ENCODE measurements at places on chromosomes 1 and 21. TPM values are rescaled to one million over a fixed set of nuclear protein-coding genes. Genes with fewer than 3 reads are reported as not detected.

The CACYBP gene
- total RNA-seq = 159 TPM

The KIAA0040 gene
- 0.56 TPM for total RNA-seq

The CHRM3 gene
- total RNA-seq = not detected

The YOD1 gene
- 7.8 TPM for total RNA-seq

The IRF6 gene
- total RNA-seq = 0.05 TPM

The SERINC2 gene
- total RNA-seq = 28.7 TPM

The PALMD gene
- total RNA-seq = 0.11 TPM

The DYNLT5 gene
- not detected for total RNA-seq

The F11R gene
- 45.7 TPM for total RNA-seq

The CRYBG2 gene
- 0.90 TPM for total RNA-seq

The LEFTY2 gene
- total RNA-seq = not detected

The UMODL1 gene
- total RNA-seq = not detected

The ENSA gene
- total RNA-seq = 165 TPM

The HDAC1 gene
- total RNA-seq = 53.0 TPM

The IL6R gene
- total RNA-seq = 25.8 TPM

The CHI3L1 gene
- not detected for total RNA-seq
